ENCODE measurements at places on chromosomes 7 and 10. TPM values are rescaled to one million over a fixed set of nuclear protein-coding genes. Genes with fewer than 3 reads are reported as not detected.

Gene FAM25G
- not detected for total RNA-seq

Gene OR9A2
- not detected for total RNA-seq

Gene OPN1SW
- total RNA-seq: not detected

Gene CFTR
- not detected for total RNA-seq

Gene OR13A1
- total RNA-seq: not detected

Gene RPEL1
- total RNA-seq: not detected

All from activated T-helper 1 cell treated with anti-CD3 and anti-CD28 coated beads, Interleukin-12 subunit alpha, Interleukin-12 subunit beta, Interleukin-2, Interleukin-4 antibody, amounts not matched to agents 30 ng/mL and 10 ng/mL and 1 ng/mL, durations not matched to agents 14 hours and 24 hours and 36 hours (primary cell).